ENCODE measurements at places on chromosomes 3 and 15.
A peak's percentile ranks its signal among the peaks of the same experiment; 100 is the strongest.

DNA sequence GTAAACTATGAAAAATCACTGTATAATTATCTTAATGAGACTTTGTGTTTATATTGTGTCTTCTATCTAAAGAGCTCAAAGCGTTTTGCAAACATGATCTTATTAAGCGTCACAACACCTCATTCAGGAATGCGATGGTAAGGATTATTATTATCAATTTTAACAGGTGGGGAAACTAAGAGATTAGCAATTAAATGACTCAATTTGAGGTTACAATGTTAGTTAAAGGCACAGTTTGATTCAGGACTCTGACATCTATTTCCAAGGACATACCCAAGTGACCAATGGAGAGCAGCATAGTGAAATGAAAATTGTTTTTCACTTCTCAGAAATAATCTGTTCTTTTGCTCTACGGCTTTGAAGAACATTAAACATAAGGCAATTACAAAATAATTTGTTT is 74.6 kb downstream of the FMN1 start:
- DNase-seq: no peak

GRCh38 chr3:165195241-165195639 is 944 bp downstream of the SLITRK3 start:
- no peak for DNase-seq

DNA sequence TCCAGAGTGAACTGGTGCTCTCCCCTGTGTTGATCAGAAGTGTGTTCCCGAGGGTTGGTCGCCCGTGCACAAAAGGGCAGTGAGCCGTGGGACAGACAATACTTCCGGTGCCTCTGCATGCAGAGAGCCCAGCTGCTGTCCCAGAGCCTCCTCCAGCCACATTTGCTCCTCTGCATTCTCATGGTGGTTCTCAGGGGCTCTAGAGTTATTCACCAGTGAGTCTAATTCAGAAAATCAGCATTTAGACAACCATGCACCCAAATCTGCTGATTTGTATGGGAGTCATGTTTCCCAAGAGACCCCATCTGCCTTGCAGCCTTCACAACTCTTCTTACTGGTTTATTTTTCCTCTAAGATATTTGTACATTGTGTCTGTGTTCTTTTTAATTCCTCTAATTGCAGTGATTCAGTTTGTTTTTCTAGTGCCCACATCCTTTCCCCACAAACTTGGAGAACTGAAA is 107.0 kb upstream of the SPRED1 start:
- DNase-seq: no peak

DNA sequence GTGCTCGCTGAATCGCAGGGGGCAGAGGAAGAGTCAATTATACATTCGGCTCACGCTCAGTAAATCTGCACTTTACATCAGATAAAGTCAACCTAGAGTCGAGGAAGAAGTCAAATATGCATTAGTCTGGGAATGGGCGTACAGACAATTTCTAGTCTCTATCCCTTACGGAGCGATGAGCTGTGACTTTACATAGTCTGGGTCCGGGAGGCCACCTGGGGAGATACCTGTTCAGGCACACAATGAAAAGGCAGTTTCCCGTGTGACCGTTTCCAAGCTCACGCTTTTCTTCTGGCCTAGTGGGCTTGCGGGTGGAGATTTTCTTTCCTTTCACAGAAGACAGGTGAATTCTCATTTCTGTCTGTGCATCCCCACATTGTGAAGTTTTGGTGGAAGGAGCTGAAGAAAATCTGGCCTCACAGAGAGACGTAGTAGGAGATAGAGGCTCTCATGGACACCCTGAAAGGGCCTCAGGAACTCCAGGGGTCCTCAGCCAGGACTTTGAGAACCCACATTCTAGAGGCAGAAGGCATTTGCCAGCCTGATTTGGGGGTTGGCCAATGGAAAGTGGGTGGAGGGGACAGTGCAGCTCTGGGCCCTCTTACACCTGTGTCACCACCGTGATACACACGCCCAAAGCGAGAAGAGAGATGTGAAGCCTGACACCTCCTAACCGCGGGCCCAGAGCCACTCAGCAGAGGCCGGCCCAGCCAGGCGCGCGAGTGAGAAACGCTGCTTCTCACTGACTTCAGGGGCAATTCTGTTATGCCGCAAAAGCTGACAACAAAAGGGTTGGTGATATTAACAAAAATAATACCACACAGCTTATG is 10.7 kb upstream of the OCA2 start:
- no peak for DNase-seq

- DNase-seq: no peak
These were observed 408.1 kb upstream of the NR2F2 start for GRCh38 chr15:95922431-95922830.

GRCh38 chr3:68974711-68975110 is 38.8 kb downstream of the EOGT start:
- DNase-seq: no peak

DNA sequence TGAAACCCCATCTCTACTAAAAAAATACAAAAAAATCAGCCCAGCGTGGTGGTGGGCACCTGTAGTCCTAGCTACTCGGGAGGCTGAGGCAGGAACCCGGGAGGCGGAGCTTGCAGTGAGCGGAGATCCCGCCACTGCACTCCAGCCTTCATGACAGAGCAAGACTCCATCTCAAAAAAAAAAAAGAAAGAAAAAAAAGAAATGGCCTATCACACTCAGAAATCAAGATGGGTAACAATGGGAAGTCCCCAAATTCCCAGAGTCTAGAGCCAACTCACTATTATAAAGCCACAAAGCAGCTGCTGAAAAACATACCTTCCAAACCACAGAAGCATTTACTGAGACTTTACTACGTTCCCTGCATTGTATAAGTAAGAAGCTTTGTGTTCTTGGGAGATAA is 7.5 kb downstream of the HDGFL3 start:
- DNase-seq: peak; percentile 7

DNA sequence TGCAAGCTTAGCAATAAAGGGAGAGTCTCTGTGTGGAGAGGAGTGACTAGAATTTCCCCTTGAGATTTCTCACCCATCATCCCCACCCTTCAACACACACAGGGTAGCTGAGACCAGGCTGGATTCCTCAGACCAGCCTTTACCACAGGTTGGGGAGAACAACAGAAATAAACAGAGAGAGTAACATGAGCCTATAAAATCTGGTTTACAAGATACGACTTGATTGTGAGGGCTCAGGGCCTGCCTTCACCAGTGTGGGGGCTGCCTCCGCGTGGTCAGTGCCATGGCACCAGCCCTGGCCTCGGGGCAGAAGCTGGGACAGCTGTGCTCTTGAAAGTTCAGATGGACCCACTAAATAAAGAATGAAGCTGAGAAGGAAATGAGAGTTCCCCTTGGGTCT is 14.6 kb upstream of the MAGEF1 start:
- no peak for DNase-seq

- DNase-seq: peak; percentile 74
These were observed 21.1 kb upstream of the PLXND1 start for GRCh38 chr3:129627350-129628168.

DNA sequence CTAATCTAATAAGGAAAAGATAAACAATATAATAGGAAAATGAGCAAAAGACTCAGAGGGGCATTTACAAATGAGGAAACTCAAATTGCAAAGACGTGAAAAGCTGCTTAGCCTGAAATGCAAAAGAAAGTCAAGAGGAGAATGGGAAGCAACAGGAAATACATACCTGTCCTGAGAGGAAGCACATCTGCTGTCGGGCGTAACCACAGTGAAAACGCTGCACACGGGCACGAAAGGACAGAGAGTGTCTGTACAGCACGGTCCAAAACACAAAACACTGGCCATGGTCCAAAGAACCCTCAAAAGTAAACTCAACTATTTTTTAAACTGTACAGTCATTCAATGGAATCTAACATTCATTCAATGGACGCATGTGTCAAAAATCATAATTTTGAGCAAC is 100.6 kb downstream of the CHSY1 start:
- no peak for DNase-seq

GRCh38 chr3:47260605-47261004 is 22.0 kb downstream of the KIF9 start:
- no peak for DNase-seq

GRCh38 chr3:102163039-102163817 is 271.6 kb upstream of the ZPLD1 start:
- no peak for DNase-seq

GRCh38 chr3:52190294-52191074 is 7.5 kb upstream of the ALAS1 start:
- no peak for DNase-seq

- no peak for DNase-seq
These were observed 12.5 kb downstream of the SATB1 start for GRCh38 chr3:18412684-18413083.

DNA sequence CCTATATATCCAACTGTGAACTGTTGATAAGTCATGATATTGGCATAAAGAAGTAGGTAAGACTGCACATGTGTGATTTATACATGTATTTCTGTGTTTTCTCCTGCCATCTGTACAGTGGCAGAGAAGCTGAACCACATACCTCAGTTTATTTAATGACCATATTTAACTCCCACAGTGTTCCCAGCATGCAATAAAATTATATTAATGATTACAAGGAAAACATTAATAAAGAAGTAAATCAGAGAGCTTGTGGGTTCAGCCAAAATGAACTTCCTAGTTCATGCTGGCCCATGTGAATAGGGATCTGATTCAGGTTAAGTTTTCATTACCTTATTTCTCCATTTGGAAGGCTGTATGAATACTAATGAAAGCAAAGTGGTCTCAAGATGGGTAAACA is 439.2 kb downstream of the CNTN6 start:
- DNase-seq: no peak

GRCh38 chr15:69842851-69843250 is 254.9 kb downstream of the TLE3 start:
- no peak for DNase-seq

DNA sequence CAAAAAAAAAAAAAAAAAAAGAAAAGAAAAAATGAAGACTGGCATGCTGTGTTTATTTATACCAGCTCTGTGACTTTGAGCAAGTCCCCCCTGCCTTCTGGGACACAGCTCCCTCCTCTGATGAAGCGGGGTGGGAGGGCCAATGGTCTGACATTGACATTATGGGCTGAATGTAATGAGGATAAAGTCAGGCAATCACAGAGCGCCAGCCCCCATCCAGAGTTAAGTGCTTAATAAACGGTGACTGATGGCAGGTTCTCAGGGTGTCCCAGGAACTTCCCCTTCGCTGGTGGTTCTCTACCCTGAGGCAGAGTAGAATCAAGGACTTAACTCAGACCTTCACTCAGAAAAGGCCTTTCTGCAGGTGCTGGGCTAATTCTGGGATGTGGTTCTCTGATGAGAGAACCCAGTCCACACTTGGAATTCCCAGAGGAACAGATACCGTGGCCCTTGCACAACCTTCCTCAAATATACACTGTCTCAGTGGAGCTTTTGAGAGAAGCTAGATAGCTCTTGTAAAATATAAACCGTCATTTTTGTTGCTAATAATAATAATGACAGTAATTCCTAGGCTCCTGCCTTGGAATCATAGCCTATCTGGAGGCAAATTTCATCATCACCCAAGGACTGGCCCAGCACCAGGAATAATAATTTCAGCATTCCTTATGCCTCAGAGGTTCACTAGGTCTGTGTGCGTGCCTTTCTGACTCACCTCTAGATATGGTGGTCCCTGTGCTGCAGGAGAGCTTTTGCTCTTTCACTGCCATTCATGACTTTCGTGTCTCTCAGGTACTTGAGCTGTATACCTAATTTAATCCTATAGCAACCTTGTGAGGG is 115.8 kb downstream of the RPLP1 start:
- no peak for DNase-seq

DNA sequence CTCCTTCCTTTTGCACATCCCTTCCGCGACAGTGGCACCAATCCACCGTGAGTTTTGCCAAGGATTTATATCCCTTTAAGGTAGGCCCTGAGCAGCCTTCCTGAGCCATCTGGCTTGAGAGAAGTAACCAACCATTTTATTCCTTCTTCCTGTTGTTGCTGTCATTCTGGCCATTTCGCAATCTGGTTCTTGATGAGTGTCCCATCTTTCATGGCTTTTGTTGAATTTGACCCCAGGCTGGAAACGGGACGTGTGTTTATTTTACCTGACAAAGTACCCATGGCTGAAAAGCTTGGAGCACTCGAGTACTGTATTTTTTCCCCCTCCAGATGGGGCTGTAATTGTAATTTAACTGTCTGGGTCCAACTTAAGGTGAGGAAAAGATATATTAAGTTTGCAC is 173.4 kb downstream of the WNT5A start:
- DNase-seq: no peak

- DNase-seq: no peak
These were observed 101.4 kb upstream of the HACD2 start for GRCh38 chr3:123686251-123686650.

DNA sequence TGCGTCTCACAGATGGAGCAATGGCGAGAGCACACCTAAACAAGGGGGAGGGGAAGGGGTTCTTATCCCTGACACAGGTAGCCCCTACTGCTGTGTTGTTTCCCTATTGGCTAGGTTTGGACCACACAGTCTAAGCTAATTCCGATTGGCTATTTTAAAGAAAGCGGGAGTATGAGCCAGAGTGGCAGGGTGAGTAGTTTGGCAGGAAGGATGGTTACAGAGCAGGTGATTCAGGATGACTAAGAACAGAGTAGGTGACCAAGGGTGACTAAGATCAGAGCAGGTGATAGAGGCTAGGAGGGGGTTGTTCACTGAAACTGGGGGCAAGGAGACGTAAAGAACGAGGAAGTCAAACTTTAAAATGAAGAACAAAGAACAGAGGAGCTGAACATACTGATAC is 511.8 kb downstream of the EDEM1 start:
- no peak for DNase-seq

- no peak for DNase-seq
These were observed 99.0 kb downstream of the TMCC1 start for GRCh38 chr3:129794311-129795185.

DNA sequence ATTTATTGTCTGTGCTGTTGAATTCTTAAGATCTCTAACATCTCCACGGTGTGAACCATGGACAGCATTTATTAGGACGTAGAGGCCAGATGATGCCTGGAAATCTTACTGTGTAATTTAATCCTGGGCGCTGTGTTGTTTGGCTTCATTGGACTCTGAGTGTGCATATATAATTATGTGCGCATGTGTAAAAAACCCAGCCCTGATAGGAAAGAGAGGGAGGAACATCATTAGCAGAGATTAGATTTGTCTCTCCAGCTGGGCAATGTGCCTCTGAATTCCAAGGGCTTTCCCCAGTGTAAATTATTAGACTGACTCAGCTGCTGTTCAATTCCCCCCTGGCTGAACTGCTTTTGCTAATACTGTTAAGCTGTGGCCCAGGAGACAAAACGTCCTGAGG is 39.6 kb downstream of the MAP3K13 start:
- DNase-seq: no peak

GRCh38 chr15:89409184-89410038 is 74.8 kb upstream of the POLG start:
- DNase-seq: no peak

GRCh38 chr15:38638811-38639210 is 74.2 kb upstream of the RASGRP1 start:
- no peak for DNase-seq

DNA sequence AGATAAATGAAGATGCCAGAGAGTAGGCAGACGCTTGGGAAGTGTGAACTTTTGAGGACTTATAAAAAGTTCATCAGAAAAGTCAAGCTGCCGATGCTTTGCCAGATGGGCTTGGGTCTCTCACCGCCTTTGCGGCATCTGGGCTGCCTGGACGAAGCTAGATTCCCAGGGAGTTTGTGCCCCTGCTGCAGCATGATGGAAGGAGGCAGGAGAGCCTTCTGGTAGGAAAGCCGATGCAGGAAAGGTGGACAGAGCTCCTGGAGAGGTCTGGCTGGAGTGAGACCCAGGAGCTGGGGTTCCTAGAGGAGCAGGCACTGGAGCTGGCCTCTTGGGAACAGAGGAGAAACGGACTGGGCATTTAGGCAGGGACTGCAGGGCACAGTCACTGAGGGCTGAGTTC is 51.9 kb upstream of the ATP2B2 start:
- DNase-seq: no peak

GRCh38 chr3:115279939-115280338 is 132.9 kb upstream of the ZBTB20 start:
- DNase-seq: no peak

Data from CD4-positive, alpha-beta T cell treated with Interleukin-17A for 1 hour (primary cell).